Nucleus accumbens (tissue), 56 donors: ENCODE measurements at places on chromosomes 12 and 14.

DNA sequence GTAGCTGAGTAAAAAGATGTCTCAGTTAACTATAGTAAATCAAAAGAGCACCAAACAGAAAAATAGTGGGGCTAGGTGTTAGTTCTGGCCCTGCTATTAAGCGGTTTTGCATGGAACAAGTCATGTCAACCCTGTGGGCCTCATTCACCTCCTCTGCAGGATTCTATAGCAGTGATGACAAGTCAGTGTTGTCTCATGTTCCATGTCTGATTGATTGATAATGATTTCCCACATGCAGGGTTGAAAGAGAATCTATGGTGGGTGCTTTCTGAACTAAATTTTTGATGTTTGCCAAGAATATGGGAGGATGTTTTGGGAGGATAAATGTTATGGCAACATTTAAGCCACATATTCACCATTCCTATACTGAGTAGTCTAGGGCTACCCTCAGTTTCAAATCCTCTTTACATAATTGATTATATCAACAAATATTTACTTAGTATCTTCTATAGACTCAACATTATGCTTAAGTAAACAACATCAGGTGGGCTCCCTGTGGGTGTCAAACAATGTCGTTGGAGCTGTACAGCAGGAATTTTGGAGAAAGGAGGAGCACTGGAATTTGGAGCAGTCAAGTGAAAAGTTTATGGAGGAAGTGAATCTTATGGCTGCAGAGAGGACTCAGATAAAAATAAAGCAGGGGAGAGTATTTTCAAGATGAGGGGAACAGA is 48.6 kb downstream of the IRAK3 start:
- no peak for DNase-seq

GRCh38 chr12:85523197-85523596 is 243.2 kb downstream of the ALX1 start:
- DNase-seq, result no peak

- DNase-seq, result no peak
These were observed 12.2 kb downstream of the DEGS2 start for GRCh38 chr14:100147181-100147631.

GRCh38 chr14:104913435-104913834 is 11.2 kb upstream of the PLD4 start:
- DNase-seq, result no peak

- no peak for DNase-seq
These were observed 111.5 kb upstream of the IFNG-AS1 start for GRCh38 chr12:67877727-67878126.

GRCh38 chr14:65961004-65961403 is 525.2 kb upstream of the CCDC196 start:
- no peak for DNase-seq

DNA sequence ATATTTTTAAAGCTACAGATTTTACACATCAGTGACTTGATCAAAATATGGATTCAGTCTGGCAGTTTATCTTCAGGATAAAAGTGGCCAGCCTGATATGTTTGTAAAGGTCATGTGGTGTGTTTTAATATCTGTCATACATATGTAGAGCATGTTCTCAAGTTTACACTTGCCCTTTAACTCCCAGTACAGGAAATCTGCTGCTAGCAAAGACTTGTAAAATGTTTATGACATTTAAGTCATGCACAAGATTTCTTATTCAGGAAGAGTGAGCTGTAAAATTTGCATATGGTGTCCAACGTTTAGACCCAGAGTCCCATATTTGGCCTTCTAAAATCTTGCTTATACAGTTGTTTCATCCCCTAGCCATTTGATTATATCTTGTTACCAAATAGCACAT is 197.5 kb upstream of the FLRT2 start:
- no peak for DNase-seq

DNA sequence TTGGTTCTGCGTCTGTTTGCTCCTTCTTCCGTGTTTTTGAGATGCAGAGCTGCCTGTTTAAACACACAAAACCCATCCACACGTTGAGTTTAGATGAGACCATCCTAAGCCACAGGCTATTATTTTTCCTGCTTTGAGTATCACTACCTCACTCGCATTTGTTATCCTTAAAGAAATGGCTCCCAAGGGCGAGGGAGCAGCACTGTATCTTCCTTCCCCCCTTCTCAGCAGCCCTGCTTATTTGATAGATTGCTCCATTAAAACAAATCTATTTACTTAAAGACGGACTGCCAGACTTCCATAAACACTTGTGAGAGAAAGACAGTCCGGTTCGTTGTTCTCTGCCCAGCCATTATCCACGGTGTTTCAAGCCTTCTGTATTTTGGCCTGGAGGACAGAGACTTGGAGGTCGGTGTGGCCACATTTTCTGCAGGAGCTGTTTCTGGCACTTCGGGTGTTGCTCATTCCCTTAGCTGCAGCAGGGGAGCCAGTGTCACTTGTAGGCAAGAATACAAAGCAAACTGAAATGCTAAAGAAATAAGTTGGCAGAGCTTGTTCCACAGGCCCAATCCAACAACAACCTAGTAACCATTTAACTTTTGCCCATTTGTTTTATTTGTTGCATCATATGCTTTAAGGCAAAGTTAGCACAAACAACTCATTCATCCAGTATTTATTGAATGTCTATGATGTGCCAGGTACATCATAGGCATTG is 275.4 kb downstream of the TTC6 start:
- no peak for DNase-seq

DNA sequence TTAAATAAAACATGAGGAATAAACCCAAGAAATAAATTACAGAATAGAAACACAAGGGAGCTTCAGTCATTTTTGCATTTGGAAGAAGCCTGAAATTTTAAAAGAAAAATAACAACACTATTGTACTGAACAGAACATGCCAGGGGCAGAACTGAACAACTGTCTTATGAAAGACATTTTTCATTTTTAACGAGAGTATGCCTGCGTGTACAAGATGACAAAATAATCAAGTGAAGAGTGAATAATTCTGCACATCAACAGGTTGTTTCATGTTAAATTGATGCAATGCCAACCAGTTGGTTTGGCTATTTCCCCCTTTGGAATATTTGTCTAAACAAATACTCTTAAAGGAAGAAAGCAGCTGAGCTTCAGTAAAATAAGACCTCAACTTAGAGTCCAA is 103.3 kb upstream of the BTG1 start:
- no peak for DNase-seq
